ENCODE measurements at places on chromosomes 1 and 21. TPM values are rescaled to one million over a fixed set of nuclear protein-coding genes. Genes with fewer than 3 reads are reported as not detected.

DNA sequence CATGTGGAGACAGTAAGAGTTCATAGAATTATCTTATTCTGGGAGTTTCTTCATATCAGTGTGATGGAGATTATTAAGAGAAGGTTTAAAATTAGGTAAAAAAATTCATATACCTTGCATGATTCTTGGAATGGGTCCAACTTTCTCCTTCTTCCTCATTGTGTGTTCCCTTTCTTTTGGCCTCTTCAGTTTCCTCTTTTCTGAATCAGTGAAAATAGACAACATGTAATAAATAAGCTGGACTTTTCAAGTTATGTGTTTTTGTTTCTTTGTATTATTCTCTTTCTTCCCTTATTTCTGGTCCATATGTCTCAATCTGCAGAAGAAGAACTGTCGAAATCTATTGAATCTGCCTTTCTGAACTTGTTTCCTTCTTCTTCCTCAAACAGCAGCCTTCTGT is 30.5 kb downstream of the C4BPA start:
- DNase-seq = no peak

GRCh38 chr1:225426395-225427234 is 1.2 kb downstream of the LBR start:
- peak; percentile 83 for DNase-seq

FLG gene
- not detected for total RNA-seq

DNA sequence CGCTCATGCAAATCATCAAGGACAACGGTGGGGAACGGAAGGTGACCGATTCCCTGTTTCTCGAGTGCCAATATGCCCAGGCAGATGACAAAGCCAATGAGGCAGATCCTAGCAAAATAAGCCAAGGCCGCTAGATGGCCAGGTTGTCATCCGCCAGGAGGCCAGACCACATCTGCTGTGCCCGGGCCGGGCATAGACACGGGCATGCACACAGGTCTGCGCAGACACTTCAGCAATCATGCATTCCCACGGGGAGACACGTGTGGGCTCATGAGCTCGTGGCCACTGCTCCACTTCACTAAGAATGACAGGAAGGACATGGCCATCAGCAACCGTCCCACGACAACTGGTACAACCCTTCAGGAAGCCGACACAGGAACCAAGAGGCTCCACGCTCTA is 23.4 kb downstream of the WDR4 start:
- DNase-seq = no peak

GRCh38 chr1:191953526-191953925 is 204.7 kb upstream of the RGS18 start:
- no peak for DNase-seq

ASPM gene
- 53.4 TPM for total RNA-seq

PLA2G4A gene
- total RNA-seq = not detected

GRCh38 chr21:40660461-40660860 is 186.5 kb downstream of the DSCAM start:
- no peak for DNase-seq

Data from Karpas-422 (cell line).